Stimulated activated CD8-positive, alpha-beta memory T cell treated with anti-CD3 and anti-CD28 coated beads, Interleukin-4, amount 100 ng/mL, for 24 hours (primary cell): ENCODE measurements at places on chromosomes 1 and 21.
A peak's percentile ranks its signal among the peaks of the same experiment; 100 is the strongest.

- DNase-seq = no peak
Observed at GRCh38 chr21:31991356-31992331, 118.8 kb downstream of the HUNK start.

DNA sequence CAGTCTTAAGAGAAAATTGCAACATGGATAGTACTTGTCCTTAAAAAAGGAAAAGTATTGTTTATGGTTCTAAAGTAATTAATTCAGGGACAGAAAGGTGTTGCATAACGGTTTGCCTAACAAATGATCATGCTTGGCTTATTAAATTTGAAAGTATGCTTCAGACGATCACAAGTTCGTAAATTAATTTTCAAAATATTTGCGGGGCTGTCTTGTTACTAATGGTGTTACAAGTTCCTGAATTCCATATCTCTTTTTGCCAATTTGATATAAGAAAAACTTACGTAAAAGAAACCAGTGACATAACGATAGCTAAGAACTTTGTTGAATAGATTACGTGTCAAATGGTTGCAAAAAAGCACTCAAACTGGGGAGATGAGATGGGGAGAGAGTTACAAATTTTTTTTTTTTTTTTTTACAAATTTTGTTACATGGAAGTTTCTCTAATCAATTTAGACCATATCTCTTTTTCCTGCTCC lies 1.3 kb downstream of the AGO3 start:
- DNase-seq = no peak

GRCh38 chr1:204511366-204511765 lies 4.8 kb upstream of the MDM4 start:
- no peak for DNase-seq

DNA sequence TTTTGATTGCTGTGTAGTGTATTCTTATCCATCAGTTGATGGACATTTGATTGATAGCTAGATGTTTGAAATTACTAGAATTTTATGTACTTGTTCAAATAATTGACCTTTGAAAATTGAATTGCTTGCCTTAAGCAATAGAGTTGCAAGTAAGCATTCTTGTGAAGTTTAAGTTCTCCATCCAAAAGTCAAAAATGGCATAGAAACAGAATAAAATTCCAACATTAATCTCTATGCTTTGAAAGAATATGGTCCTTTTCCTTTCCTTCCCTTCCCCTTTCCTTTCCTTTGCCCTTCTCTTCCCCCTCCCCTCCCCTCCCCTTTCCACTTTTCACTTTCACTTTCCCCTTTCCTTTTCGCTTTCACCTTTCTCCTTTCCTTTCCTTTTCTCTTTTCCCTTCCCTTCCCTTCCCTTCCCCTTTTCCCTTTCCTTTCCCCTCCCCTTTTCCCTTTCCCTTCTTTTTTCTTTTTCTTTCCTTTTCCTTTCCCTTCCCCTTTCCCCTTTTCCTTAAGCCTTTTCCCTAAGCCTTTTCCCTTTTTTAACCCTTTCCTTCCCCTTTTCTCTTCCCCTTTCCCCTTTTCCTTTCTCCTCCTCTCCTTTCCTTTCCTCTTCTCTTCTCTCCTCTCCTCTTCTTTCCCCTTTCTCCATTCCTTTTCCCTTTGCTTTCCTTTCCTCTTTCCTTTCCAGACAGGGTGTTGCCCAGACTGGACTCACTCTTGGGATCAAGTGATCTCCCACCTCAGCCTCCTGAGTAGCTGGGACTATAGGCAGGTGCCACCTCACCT lies 67.4 kb downstream of the SASS6 start:
- DNase-seq = no peak

GRCh38 chr1:168421399-168422004 lies 122.3 kb downstream of the XCL2 start:
- no peak for DNase-seq

DNA sequence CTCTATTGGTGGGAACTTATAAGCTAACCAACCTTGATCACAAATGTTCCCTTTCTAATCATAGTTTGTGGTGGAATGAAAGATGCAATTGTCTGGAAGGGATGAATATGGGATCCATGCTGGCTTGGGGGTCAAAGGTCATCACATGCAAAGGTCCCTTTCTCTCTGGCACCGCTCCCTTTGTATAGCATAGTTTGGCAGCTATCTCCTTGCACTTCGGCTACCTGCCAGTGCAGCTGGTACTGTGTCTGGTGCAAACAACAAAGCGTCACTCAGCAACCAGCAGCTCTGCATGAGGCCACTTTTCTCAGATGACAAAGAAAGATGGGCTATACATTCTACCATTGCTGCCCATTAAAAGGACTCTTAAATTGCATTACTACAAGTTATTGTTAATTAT lies 188.2 kb upstream of the NFIA start:
- DNase-seq = no peak

DNA sequence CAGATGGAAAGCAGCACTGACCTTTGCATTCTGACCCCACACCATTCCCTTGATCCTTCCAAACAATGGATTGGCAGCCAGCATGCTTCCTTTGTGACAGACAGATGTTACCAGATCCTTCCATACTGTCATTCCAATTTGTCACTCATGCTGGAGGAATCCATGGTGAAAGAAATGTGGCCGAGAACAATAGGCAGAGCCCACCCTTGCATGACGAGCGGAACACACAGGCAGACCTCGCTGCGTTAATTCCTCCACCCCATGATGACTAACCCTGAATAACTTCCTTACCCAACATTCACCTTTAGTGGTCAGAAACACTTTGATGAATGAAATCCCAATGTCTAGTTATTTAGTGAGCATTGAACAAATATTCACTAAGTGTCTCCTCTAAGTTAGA lies 45.1 kb downstream of the PDPN start:
- DNase-seq = no peak

DNA sequence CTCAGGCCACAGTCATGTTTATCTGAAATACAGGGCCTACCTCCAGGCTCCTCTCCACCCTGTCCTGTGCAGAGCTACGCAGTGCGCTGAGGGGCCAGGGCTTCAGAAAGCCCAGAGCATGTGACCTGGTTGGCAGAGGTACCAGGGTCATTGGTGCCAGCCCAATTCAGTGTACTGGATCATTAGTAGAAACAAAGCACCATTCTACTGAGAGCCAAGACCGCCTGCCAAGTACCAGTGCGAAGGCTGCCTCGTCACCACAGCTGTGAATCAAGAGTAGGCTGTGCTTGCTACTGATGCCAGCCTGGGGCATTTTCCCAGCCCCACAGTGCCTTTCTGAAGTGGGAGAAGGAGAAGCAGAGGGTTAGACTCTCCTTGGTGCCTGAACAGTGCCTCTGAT lies 59.8 kb downstream of the CAPN9 start:
- DNase-seq = no peak

- DNase-seq = no peak
Observed at GRCh38 chr1:243260221-243260880, 4.5 kb downstream of the SDCCAG8 start.

DNA sequence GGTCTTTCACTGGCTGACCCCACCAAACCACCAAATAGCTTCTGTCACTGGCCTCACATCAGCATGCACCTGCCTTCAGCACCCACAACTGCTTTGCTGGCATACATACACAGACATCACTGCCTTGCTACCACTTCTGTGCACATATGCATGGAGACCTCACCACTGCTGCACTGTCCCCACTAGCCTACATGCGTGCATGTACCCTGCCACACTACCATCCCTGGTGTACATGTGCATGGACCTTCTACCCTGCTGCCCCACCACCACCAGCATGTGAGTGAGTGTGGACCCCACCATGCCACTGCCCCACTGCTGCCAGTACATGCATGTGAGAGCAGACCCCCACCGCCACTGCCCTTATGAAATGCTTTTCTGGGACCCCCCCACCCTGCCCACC lies 6.1 kb downstream of the CD1C start:
- DNase-seq = no peak

GRCh38 chr1:212561501-212561931 lies 47.0 kb upstream of the ATF3 start:
- DNase-seq = no peak

- DNase-seq = no peak
Observed at GRCh38 chr1:160578525-160579191, 638 bp downstream of the CD84 start.

DNA sequence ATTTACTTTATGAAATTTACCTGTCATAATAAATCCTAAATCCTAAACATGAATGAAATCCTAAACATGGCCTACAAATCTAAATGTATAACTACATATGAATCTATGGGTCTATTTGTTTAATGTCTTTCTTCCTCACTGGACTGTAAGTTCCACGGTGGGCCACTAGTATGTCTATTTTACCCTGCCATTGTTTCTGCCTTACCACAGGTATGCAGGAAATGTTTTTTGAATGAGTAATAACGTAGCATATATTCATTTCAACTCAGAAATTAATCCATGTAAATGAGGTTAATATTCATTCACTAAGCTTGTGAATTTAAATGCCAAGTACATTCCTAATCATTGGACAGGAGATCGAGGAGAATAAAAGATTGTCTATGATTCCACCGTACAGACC lies 35.3 kb downstream of the B3GALNT2 start:
- DNase-seq = no peak

GRCh38 chr1:18946550-18947381 lies 9.7 kb downstream of the IFFO2 start:
- no peak for DNase-seq

- DNase-seq = no peak
Observed at GRCh38 chr1:92851729-92852128, 19.9 kb downstream of the RPL5 start.

DNA sequence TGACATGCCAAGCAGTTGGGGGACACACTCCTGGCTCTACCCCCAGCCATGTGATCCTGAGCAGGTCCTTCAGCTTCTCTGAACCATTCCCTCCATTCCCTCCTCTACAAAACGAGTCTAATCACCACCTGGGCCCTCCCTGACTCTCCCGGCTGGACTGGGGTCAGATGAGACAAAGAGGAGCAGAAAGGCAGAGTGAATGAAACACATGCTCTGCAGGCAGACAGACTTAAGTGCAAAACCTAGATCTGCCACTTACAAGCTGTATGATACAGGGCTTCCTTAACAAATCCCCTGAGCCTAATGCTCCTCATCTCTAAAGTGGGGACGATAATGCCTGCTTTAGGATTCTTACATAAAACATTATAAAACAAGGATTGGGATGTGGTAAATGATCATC lies 17.3 kb downstream of the RIMS3 start:
- no peak for DNase-seq

- DNase-seq = no peak
Observed at GRCh38 chr1:206568779-206569352, 43.4 kb downstream of the EIF2D start.

GRCh38 chr1:11301601-11302000 lies 28.6 kb downstream of the UBIAD1 start:
- no peak for DNase-seq

DNA sequence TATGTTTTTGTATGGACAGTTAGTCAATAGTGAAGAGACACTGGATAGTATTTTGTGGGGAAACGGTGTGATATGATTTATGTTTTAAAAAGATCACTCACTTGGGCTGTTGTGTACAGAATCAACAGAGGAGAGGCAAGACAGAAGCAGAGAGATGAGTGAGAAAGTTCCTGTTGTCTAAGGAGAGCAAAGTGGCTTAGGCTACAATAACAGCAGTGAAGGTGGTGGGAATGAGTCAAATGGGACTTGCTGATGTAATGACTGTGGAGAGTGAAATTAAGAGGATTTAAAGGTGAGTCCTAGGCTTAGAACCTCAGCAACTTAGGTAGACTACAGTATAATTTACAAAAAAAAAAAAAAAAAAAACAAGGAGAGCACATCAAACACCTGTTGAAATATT lies 169.2 kb upstream of the HP1BP3 start:
- no peak for DNase-seq

DNA sequence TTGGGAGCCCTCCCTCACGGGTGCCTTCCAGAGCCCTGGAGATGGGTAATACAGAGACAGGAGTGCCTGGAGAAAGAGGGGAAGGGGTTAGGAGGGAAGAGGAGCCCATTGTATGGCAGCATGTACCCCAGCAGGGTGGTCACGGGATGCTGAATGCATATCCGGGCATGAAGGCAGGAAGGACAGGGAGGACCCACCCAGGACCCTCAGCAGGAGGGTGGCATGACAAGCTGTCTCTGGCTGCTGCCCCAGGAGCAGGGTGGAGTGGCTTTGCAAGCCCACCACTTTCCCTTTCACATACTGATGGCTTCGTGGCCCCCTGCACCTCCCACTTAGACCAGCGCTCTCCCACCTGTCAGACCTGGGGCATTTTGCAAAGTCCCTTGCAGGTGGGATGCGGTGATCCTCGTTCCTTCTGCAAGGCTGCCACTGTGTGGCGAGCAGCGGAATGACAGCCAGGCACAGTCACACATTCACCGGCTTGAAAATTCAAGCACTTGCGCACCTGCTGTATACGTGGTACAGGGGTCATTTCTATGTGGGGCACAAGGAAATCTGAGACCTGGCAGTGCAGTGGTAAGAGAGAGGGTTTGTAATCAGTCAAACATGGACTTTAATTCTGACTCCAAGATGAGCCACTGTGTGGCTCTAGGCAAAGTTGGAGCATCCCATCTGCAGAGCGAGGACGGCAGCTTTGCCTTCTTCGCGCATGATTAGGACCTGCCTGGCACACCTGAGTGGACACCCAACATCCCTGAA lies 53.2 kb upstream of the TMEM51 start:
- peak; percentile 25 for DNase-seq

DNA sequence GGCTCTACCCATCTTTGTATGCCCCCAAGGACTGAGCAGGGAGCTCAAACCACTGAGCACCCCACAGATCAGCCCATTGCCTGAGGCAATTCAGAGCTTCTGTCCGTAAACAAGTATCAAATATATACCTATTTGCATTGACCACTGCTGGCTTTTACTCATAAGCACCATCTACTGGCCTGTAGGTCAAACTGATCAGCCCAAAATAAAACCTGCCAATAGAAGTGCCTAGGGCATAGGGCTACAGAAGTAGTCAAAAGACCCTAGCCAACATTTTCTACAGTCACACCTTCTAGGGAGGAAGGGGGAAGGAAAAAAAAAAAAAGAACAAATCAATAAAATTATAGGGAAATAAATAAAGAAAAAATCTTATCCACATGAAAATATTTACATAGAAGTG lies 5.3 kb upstream of the LCE3D start:
- DNase-seq = no peak

DNA sequence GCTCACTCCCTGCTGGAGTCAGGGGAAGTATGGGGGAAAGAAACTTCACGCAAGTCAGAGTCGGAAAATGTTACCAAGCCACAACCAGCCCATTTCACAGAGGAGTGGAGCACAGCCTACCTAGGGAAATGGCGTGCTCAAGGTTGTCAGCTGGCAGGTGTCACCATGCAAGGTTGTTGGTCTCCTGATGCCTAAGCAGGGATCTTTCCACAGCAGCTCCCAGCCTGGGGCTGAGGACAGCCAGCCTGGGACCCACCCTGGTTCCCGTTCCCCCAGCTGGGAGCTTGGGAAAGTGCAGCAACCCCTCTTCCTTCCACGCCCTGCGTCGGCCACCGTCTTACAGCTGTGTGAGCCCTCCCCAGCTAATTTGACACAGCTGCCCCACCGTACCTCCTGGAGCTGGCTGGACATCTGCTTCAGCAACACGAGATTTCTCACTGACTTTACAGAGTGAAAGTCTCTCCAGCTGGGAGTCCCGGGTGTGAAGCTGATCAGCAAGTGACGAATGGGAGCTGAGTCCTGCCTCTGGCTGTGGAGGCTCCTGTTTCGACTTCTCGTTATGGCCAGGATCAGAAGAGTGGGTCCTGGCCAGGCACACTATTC lies 224.6 kb upstream of the RAB4A start:
- no peak for DNase-seq

- no peak for DNase-seq
Observed at GRCh38 chr1:211335522-211336157, 9.0 kb downstream of the TRAF5 start.
